Activated CD8-positive, alpha-beta memory T cell treated with anti-CD3 and anti-CD28 coated beads for 4 hours (primary cell): ENCODE measurements at places on chromosomes 3 and 15.

GRCh38 chr3:128323206-128324081 is 143.2 kb downstream of the DNAJB8 start:
- no peak for DNase-seq

- DNase-seq, result no peak
Observed at GRCh38 chr3:137460944-137461343, 303.2 kb upstream of the SOX14 start.

- DNase-seq, result peak; percentile 24
Observed at GRCh38 chr3:50573566-50574443, 4.5 kb downstream of the HEMK1 start.

DNA sequence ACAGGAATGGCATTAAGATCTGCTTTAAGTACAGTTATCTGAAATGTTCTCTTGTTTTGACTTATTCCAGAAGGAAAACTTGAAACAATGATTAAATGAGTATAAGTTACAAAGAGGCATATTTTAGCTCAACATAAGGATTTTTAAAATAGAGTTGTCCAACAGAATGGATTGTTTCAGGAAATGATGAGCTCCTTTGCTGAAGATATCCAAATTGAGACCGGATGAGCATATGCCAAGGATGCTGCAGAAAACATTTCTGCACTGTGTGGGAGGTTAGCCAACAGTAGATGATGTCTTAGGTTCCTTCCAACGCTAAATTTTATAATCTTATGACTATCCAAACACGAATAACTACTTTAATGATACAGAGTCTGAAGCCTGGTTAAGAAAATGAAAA is 226.5 kb upstream of the NANOGP8 start:
- no peak for DNase-seq

DNA sequence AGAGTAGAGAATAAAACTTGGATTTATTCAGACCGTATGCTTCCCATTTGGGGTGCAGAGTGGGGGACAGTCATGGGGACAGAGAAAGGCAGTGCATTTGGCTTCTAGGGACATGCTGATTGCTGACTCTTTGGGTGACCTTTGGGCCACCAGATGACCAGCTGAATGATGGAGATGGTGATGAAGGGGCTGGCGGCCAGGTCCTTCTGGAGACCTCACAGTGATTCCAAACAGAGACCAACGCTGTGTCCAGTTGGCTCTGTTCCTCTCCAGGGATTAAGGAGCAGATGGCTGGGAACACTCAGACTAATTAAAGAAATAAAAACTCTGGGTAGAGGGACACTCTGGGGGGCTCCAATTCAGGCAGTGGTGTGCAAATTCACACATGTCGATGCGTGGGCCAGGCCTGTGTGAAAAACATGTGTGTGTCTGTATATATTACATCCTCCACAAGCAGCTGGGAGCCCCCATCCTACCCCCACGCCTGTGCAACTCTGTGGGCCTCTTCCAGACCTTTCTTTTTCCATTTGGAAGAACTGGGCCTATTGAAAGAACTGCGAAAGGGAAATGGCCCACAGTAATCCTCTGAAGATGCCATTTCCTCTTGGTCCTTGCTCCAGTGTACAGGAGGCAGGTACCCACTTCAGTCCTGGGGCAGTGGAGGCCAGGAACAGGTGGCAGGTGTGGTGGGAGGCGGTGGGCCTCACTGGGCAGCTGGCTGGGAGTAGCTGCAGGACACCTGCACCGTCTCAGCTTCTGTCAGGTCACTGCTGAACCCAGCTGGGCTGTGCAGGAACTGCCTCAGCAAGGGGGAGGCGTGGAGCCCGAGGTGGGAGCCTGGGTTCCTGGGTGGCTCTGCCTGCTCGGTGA is 8.9 kb downstream of the XIRP1 start:
- DNase-seq, result no peak

GRCh38 chr3:36397841-36398240 is 17.5 kb downstream of the STAC start:
- DNase-seq, result no peak

GRCh38 chr15:30059771-30060170 is 23.0 kb upstream of the GOLGA8J start:
- no peak for DNase-seq

GRCh38 chr3:119652306-119653033 is 7.9 kb downstream of the POPDC2 start:
- no peak for DNase-seq
